ENCODE measurements at places on chromosomes 5 and 9. TPM values are rescaled to one million over a fixed set of nuclear protein-coding genes. Genes with fewer than 3 reads are reported as not detected.

GRCh38 chr9:33340186-33340585 lies 49.9 kb downstream of the NFX1 start:
- no peak overlapping the region for H3K27ac ChIP-seq
- H3K4me1 ChIP-seq: peaks cover 19% of the 10 kb centered on the region
- DNase-seq: no peak

GRCh38 chr9:85639675-85640186 lies 102.0 kb downstream of the AGTPBP1 start:
- H3K27ac ChIP-seq: no peak overlapping the region
- peaks cover 4% of the 10 kb centered on the region for H3K36me3 ChIP-seq
- no peak overlapping the region for H3K4me3 ChIP-seq

- no peaks in the 10 kb centered on the region for H3K36me3 ChIP-seq
- H3K27ac ChIP-seq: no peak overlapping the region
- H3K27me3 ChIP-seq: no peaks in the 10 kb centered on the region
- no peaks in the 10 kb centered on the region for H3K4me1 ChIP-seq
- DNase-seq: no peak
Measured at GRCh38 chr5:133906303-133906702, 62.1 kb downstream of the C5orf15 start.

- DNase-seq: no peak
- no peak overlapping the region for H3K4me3 ChIP-seq
- no peak overlapping the region for H3K27ac ChIP-seq
- H3K4me1 ChIP-seq: peaks cover 20% of the 10 kb centered on the region
- H3K27me3 ChIP-seq: peaks cover 12% of the 10 kb centered on the region
Measured at GRCh38 chr5:180862645-180863044, 1.6 kb upstream of the ZFP62 start.

GRCh38 chr5:177232358-177232757 lies 71.2 kb downstream of the RAB24 start:
- no peak overlapping the region for H3K4me3 ChIP-seq
- DNase-seq: no peak
- H3K36me3 ChIP-seq: peaks cover 20% of the 10 kb centered on the region

The FOXD4L4 gene
- not detected for total RNA-seq

Measured in activated CD8-positive, alpha-beta memory T cell treated with anti-CD3 and anti-CD28 coated beads, Interleukin-2, amount 10 ng/mL, durations not matched to agents 7 days and 5 days (primary cell).